Stromal cell of bone marrow (primary cell): ENCODE measurements at places on chromosomes 1 and 21.
A peak's percentile ranks its signal among the peaks of the same experiment; 100 is the strongest.

- DNase-seq, result no peak
These were observed 179.0 kb upstream of the TNR start for GRCh38 chr1:175922254-175922881.

- no peak for DNase-seq
These were observed 31.3 kb downstream of the INPP5B start for GRCh38 chr1:37915476-37916093.

- peak; percentile 89 for DNase-seq
These were observed 66.0 kb upstream of the SLC25A33 start for GRCh38 chr1:9473032-9473807.

DNA sequence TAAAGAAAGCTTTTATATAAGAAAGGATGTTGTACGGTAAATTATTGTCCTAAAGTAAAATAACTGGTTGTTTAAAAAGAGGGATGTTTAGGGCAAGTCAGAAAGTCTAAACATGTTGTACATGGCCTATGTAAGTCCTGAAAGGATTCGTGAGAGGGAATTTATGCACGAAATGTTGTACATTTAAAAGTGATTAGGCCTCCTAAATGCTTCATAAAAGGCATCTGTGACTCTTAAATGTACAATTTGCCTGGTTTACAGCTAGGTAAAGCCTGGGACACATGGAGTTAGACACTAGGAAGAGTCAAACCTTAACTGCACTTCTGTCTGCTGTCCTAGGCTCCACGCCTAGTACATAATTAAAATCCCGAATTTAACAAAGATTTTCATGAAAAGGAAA lies 9.7 kb downstream of the KRTAP13-3 start:
- no peak for DNase-seq

DNA sequence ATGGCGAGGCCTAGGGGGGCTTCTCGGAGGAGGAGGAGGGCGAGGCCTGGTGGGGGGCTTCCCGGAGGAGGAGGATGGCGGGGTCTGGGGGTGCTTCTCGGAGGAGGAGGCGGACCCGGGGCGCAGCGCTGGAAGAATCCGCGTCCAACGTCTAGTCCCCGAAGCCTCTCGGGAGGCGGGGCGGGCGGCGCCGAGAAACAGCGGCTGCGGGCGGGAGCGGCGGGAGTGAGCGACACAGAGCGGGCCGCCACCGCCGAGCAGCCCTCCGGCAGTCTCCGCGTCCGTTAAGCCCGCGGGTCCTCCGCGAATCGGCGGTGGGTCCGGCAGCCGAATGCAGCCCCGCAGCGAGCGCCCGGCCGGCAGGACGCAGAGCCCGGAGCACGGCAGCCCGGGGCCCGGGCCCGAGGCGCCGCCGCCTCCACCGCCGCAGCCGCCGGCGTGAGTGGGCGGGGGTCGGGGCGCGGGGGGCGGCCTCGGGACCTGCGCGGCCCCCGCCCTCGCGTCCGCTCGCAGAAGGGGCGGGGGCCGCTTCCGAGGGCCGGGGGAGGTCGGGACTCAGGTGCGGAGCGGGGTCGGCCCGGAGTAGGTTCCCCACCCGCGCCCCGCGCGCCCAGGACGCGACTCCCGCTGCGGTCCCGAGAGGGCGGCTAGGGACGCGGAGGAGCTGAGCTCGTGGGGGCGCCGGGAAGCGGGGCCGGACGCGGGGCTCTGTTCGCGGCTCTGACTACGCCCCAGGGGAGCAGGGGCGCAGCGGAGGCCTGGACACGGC lies at the start of gene KLHL17:
TSS of gene KLHL17 (plus strand) at position 222 of the 769 bp plus-strand sequence. CDS start at position 332, 110 bp downstream.
- DNase-seq, result no peak

- no peak for DNase-seq
These were observed 3.2 kb downstream of the SON start for GRCh38 chr21:33546086-33546485.

GRCh38 chr1:20320704-20321103 lies 30.0 kb downstream of the VWA5B1 start:
- DNase-seq, result no peak

DNA sequence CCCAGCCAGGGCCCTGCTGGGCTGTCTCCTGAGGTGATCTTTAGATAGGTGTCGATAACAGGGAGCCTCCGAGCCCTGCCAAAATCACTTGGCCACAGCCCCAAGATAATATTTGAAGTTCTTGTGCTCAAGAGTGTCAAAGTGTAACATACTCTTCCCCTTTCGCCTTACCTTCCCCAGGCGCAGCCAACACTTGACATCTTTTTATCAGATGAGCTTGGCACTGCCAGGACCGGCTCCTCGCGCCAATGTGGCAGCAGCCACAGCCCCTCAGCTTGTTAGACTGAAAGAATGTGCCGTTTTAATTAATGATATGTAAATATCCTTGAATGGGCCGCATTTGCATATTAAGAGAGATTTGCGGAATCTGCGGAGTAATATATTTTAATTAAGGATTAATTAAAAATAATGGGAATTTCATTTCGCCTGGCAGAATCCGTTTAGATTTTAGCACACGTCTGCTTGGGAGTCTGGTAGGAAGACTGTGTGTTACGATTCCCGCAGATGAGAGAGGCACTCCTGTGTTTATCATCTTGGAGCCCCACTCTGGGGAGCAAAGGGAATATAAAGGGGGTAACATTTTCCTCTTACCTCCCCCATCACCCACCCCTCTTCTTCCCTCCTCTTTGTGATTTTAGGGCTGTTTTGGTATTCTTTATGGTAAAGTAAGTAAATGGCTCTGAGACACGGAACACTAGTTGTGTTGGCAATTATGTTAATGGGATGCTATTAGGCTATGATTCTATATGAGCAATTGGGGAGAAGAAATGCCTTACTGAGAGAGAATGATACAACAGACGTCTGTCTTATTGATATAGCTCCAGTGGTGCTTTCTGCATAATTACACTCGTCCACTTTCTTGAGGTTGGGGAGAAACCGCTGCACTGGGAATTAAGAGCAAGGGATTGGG lies 109.8 kb downstream of the PBX1 start:
- DNase-seq, result no peak

DNA sequence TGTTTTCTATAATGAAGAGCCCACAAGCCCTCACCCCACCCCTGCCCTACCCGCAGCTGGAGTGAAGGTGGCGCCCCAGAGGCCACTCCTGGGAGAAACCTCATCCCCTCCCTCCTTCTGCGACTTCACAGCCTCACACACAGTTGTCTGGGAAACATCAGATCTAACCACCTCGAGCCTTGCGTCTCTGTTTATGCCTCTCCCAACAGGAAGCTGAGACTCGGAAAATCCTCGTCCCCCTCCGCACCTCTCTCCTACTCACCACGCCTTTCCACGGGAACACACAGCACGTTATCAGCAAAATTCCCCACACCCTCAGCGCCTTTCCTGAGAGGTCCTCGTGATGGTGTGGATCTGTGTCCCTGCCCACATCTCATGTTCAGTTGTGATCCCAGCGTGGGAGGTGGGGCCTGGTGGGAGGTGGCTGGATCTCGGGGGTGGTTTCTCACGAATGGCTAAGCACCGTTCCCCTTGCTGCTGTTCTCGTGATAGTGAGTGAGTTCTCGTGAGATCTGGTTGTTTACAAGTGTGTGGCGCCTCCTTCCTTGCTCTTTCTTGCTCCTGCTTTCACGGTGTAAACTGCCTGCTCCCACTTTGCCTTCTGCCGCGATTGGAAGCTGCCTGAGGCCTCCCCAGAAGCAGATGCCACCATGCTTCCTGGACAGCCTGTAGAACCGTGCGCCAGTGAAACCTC lies 190.6 kb downstream of the KIF26B start:
- no peak for DNase-seq

- no peak for DNase-seq
These were observed 20.6 kb upstream of the KLHDC8A start for GRCh38 chr1:205377355-205377754.

- no peak for DNase-seq
These were observed 168.0 kb upstream of the DAB1 start for GRCh38 chr1:57591842-57592241.

GRCh38 chr1:27033043-27033746 lies 20.5 kb upstream of the TENT5B start:
- no peak for DNase-seq

DNA sequence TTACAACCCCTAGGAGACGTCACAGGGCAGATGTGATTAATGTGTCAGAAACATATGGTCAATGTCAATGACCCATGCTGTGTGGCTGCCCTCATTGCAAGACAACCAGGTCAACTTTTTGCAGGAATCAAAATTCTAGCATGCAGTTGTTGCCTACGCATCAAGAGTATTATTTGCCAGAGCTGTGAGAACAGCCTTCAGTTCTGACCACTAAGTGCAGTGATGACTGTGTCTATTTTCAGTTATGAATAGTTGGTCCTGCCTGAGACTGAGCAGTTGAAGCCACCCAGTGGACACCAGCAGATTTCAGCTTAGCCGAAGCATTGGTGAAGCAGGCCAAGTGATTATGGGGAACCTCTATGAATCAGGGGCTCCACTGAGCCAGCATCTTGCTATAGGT lies 47.3 kb downstream of the LYPLAL1 start:
- peak; percentile 23 for DNase-seq

DNA sequence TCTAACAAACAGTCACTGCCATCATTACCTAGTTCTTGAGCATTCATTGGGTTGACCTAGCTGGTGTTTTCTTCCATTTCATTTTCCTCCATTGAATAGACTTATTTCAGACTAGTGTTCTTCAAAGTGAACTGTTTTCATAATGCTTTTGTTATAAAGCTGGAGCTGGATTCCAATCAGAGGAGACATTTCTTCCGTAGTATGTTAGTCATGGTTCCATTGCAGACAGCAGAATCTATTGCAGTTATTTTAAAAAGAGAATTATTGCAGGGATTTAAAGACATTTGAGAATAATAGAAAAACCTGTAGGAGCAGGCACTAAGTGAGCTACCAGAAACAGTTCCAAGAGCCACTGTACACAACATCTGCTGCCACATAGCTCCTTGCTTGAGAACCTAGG lies 50.0 kb downstream of the HHAT start:
- DNase-seq, result no peak

DNA sequence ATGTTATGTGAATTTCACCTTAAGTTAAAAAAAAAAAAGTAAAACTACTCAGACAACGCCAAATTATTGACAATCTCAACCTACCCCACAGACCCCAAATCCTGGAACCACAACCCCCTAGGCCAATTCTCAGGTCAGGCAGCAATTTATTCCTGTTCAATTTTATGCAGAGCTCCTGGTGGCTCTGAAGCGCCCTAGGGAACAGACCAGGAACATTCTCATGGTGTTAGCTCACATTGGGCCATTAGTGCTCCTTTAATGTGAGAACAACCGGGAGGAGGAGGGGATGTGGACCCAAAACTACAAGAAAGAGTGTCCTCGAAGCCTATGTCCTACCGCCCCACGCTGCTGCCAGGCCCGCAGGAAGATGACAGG lies 403 bp upstream of the PSEN2 start:
- DNase-seq, result no peak

DNA sequence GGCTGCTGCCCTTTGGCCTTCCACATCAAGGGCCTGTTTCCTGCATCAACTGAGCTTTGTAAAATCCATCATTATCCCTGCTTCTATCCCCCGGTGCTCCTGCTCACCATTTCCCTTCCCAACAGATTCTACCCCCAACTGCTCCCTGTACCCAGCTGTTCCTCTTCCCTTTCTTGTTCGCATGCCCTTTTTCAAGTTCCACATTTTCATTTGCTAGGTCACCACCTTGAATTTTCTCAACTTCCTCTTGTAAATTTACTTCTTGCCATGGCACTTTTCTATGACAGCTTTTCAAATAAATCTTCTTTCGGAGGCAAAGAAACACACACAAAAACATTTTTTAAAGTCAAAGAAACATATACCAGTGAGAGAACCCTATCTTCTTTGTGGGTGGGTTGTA lies 330.5 kb upstream of the ADGRL2 start:
- DNase-seq, result no peak

DNA sequence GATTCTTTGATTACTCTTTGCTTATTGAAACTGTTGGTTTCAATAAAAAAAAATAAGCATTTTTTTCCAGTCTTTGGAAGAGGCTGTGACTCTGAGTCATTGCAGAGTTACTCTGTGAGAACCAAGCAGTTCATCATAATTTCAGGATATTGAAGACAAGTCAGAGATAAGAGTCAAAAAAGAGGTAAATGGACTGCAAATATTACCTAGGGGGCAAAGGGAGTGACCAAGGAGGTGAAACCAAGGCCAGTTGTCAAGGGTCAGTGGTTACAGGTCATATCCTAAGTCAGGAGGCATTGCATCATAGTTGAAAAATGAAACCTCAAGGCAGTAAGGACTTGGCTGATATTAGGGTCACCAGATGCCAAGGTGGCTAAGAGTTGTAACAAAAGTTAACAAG lies 597.1 kb upstream of the USP24 start:
- DNase-seq, result peak; percentile 24

DNA sequence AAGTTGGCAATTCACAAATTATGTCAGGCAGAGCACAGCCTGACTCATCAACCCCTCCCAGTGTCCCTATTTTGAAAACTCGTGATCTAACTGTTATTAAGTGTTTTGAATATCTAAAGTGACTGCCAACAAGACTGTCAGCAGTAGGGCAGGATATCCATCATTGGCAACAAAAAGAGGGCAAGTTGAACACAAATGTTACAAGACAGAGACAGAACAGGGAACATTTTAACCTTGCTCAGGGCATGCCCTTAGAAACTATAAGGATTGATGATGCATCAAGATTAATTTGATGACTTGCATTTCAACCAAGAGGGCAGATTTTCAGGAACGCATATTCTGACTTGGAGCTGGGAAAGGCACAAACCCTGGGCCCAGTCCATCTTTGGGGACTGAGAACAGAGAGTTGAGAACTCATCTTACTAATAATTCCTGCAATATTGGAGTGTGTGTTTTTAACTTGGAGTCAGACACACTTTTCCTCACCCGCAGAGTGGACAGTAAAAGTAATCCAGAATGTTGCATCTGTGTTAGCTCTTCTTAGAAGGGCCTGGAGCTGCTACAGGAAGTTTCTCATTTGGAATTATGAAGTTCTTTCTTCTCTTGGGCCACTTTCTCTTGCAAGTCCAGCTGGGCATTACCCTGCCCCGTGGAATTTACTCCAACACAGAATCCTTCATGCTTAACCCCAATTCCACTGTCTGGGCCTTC lies 317.2 kb downstream of the LTN1 start:
- DNase-seq, result peak; percentile 61

GRCh38 chr1:103948526-103948925 lies 198.8 kb downstream of the AMY1C start:
- DNase-seq, result no peak

DNA sequence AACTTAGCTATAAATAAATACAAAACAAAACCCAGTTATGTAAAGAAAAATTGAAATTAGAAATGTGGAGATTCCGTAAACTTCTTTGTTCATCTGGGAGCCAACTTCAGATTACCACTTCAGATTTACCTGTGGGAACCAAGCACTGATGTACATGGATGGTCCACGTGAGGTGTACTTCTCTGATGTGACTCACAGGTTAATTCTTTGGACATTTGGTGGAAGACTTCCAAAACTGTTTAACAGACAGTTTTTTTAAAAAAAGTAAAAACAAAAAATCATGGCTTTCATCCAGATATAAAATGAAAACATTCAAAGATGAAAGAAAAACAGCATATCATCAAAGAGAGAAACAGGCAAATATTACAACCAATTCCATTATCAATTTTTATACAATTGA lies 92.0 kb downstream of the MAST2 start:
- DNase-seq, result no peak

DNA sequence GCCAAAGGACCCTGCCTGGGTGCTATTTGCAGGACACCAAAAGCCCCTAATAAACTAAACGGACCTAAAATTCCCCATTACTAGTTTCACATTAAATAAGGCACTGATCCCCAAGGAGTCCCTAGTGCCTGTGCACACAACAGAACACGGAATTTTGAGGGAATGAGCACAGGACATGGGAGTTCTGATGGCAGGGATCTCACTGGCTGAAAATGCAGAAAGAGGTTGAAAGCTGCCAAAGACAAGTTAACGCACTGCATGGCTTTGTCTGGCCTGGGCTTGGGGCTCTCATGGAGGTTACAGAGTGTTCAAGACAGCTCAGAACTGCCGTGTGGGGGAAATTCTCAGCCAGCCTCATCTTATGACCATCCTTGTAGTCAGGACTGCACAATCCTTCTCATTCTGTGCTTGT lies 15.6 kb upstream of the ATP1B1 start:
- no peak for DNase-seq
